ENCODE measurements at places on chromosomes 3 and 15.

GRCh38 chr3:4426261-4426781, 40.7 kb downstream of the SUMF1 start:
- DNase-seq = no peak

- DNase-seq = no peak
Observed at GRCh38 chr3:30303770-30304169, 302.6 kb upstream of the TGFBR2 start.

DNA sequence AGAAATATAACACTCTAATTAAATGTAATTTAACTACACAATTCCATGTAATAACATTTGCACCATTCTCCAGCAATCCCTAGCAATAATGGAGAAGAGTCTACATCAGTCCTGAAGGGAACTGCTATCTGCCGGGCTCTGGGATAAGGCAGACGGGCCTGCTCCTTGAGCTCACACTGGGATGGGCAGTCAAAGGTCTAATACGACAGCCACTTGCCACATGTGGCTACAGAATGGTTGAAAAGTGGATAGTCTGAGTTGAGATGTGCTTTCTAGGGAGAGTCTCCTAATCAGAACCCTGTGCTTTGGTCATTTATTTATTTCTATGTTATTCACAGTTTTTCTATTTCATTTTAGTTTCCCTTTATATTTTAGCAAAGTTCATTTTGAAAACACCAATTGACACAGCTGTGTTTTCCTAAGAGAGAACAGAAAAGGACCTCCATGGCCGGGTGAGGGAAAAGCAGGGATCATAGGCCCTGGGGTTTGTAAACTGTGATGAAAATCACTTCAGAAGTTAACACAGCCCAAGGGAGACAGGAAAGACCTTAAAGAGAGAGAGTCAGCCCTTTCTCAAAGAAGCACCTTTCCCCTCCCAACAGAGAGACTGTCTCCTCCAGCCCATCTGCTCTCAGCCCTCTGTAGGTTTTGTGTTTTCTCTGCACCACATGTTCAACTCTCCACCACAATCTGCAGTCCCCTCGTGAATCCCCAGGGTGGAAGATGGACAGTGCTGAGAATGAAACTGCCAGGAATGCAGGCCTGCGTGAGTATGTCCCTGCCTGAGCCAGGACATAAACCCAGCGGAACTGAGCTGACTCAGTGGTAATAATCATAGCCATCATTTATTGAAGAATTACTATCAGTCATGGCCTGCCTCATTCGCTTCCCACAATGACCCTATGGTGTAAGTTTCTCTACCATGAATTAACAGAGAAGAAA, 11.6 kb downstream of the FSIP1 start:
- no peak for DNase-seq

- no peak for DNase-seq
Observed at GRCh38 chr15:64610257-64610919, 150.0 kb downstream of the ZNF609 start.

DNA sequence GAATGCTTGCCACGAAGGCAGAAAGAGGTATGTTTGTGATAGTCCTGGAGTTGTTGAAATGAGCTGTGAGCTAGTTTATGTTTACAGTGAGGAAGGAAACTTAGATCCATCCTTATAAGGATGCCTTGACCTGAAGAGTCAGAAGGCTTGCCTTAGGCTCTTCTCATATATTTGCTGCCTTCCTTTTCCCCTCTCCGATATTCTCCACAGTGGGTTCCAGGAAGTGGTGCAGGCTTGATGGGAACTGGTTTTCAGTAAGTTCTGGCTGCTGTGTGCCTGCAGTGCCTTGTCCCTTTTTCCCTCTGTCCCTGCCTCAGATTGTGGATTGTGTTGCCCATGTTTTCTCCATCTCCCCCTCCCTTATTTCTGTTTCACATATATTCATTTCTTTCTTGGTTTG, 287.3 kb upstream of the UBE2E1 start:
- no peak for DNase-seq

GRCh38 chr3:139185527-139185926, 140.8 kb upstream of the PRR23C start:
- DNase-seq = no peak

- no peak for DNase-seq
Observed at GRCh38 chr3:114566162-114566755, 272.4 kb downstream of the TIGIT start.

DNA sequence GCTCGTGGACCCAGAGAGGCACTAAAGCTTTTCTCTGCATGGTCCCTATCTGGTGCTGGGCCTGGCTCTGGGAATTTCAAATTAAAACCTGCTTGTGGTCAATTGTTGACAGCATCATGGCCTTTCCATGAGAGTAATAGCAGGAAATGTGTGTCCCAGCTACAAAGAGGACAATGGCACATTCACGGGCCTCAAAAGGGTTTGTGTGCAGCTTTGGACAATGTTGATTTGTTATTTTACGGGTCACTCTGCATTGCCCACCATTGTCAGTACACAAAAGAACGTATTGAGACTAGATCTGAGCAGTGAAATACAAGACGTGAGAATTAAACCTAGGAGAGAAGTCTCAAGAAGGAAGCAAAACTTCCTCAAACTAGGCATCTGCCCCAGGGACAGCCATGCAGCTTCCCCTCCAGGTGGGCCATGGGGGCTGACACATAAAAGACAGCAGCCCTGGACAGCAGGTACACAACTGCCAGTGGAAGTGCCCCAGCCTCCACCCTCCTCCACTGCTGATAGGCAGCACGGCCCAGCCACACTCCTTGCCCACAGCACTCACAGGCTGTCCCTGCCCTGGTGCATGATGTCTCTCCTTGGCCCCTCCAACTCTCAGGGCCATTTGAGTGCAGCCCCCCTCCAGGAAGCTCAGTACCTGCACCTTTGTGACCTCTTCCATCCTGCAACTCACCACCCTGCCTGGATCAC, 15.9 kb upstream of the LTF start:
- no peak for DNase-seq

- DNase-seq = no peak
Observed at GRCh38 chr15:60914360-60914759, 314.7 kb downstream of the RORA start.

DNA sequence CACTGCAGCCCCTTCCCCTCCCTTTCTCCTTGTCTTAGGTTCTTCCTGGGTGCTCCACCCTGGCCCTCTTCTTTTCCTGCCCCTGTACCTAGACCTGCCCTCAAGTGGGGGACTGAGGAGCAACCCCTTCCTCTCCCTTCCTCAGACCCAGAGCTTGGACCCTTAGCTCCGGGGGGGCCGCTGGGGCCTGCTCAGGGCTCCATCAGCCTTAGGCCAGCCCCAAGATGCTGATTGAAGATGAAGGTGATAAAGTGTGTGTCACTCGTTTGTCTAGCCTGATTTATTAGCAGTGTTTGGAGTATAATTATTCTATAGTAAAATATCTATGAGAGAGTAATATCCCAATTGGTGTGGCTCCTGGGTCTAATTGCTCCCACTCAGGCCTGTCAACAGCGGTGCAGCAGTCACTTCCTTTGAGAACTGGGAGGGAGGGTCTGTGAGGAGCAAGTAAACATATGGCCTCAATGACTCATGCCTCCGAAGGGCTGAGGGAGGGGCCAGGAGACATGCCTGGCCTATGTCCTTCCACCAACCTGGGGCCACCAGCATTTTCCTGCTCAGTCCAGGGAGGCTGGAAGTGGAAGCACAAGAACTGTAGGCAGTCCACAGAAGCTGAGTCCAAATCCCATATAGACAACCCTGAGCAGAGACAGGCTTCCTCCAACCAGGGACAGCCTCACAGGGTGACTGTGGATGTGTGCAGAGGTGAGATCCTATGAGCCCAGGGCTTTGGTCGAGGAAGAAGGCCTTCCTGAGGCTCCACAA, 123.2 kb downstream of the DNAJB8 start:
- DNase-seq = no peak

DNA sequence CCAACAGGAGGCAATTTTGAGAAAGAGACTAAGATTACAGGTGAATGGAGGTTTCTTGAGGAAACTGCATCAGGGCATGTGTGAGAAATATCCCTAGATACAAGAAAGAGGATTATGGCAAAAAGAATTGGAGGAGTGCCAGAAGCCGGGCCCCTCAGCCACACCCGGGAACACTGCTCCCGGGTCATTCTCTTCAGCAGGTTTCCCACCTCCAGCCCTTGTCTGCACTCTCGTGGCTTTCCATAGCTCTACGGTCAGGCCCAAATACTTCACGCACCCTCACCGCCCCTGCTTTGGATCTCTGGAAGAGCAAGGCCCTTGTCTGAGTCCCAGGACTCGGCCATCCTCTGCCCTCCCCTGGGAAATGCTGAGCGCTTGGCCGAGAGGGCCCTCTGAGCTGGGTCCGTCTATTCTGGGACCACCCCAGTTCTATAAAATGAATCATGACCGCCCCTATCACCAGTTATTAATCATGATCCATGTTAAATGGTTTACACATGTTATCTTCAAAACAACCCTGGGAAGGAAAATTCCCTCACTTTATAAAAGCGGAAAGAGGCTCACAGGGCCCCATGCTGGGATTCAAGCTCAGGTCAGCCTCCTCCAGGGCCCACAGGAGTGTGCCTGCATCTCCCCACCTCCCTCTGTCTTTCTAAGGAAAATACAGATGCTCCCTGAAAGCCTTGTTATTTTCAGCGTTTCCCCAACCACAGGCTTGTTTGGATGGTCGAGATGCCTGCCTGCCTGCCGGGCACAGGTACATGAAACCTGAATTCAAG, 38.8 kb upstream of the SPTBN5 start:
- DNase-seq = no peak

- DNase-seq = peak; percentile 59
Observed at GRCh38 chr3:127544192-127544802, 46.2 kb downstream of the TPRA1 start.

GRCh38 chr15:58070801-58071418, 5.4 kb upstream of the ALDH1A2 start:
- DNase-seq = no peak

DNA sequence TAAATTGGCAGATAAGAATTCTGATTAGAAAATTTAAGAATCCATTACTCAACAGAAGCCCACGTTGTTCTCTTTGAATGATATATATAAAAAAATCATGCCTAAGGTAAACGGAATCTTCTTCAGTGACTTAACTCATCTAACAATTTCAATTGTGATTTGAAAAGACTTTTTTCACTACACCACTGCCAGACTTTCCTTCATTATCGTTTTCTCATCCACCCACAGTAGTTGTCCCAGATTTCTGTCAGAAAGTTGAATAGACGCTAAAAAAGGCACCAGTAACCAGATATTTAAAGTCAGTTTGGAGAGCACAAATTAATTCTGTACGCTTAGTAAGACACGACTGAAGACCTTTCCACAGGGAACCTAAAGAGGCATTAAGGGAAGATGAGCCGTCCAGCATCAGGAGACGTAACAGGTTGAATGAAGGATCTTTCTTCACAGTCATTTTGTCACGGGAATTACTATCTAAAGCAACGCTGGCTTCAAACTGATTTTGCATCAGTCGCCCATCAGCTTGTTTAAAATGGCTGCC, 1.3 kb downstream of the HIGD1A start:
- DNase-seq = no peak

DNA sequence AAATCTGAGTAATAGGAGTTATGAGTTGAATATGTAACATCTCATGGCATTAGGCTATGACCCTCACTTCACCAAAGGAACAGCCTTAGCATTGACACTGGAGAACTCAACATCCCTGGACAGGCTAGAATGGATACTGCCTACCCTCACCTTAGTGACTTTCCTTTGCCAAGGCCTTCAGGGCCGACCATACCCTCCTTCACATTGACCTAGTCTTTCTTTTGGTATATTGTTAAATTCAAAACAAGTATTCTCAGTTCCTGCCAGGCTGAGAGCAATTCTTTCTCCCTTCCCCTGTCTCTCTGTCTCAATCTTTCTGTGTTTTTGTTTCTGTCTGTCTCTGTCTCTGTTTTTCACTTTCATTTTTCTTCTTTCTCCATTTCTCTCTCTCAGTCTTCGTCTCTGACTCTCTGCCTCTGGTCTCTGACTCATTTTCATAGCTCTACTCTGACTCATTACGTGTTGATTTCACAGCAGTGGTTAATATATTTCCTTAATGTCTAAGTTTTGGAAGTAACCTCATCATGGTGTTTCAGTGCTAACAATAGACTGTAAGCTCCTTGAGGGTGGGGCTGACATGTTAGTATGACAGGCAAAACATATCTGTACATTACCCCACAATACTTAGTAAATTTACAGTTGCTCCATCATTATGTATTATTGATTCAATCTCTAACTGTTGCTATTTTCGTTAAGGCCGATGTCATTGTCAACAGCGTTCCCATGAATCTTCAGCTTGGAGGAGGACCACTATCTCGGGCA, 32.5 kb downstream of the PARP15 start:
- no peak for DNase-seq

DNA sequence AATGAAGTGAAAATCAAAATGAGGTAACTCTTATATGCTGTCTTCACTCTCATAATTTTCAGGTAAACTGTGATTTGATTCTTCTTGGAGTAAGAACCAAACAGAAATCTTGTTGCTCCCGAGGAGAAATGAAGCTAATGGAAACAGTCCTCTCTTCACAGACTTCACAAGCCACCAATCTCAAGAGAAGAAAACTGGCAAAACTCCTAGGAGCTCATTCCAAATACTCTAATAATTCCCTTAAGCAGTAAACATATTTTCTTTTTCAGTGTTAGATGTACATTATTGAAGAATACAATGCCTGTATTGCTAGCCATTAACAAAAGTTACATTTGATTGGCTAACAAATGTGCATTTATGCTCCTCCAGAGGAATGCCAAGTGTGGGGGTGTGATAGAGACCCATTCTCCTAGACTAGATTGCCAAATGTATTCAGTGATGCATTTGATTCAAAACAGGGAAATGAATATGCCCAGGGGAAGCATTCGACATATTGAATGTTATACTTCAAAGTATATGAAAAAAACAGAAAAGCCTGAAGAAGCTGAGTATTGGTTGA, 11.8 kb upstream of the RIOX2 start:
- DNase-seq = no peak

GRCh38 chr3:121992601-121993560, 29.2 kb downstream of the ILDR1 start:
- DNase-seq = no peak

DNA sequence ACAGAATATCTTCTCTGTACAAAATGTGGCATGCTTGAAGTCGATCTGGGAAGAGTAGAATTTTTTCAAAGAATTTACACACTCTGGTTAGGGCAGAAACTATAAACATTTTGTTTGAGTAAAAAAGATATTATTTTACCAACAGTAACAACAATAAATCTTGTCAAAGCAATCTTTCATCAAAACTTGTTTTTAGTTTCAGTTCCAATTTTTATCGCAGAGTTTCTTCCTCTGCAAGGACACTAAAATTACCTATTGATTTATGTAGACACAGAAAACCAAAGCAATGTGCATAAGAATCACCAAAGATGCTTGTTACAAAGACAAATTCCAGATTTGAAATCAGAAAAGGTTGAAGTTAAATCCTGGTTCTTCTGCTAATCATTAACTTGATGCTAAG, 61.9 kb downstream of the CGGBP1 start:
- no peak for DNase-seq

DNA sequence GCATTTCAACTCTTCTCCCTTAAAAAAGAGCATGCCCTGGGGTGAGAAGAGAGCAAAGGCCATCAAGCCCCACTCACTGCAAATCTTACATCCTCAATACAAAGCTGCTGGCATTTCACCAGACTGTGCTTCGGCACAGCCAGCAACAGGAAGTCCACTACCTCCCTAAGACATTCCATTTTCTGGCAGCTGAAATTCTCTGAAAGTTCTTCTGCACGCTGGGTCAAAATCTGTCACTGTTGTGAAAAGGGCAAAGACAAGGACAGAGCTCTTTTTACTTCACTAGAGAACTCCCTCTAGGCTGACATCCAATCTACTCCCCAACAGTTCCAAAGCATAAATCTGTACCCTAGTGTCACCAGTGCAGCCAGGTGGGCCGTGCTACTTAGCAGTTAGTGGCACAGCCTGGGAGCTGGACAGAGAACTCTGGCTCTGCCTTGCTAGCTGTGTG, 6.3 kb downstream of the MTMR10 start:
- no peak for DNase-seq
